Heart left ventricle (tissue), 16 donors: ENCODE measurements at places on chromosomes 6 and 20. TPM values are rescaled to one million over a fixed set of nuclear protein-coding genes. Genes with fewer than 3 reads are reported as not detected.

DNA sequence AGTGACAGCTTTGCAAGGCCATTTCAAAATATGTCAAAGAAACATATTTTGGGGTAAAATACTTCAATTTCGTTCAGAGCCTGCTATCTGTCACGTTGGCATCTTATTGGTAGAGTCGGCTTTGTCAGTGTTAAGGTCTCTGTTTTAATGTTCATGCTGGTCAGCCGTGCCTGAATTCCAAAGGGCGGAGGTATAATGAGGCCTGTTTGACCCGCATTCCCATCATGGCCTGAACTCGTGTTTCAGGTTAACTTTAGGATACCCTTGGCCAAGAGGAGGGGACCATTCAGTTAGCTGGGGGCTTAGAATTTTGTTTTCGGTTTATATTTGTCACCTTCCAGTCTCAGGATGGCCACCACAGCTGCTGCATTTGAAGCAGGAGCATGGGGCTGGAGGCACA lies 236.4 kb downstream of the NFATC2 start:
- no peak for DNase-seq

GRCh38 chr6:73739096-73739495 lies 43.1 kb downstream of the CD109 start:
- DNase-seq, result no peak

Gene KIAA1755
- total RNA-seq, result 6.7 TPM

Gene HSPA12B
- total RNA-seq, result 13.3 TPM

DNA sequence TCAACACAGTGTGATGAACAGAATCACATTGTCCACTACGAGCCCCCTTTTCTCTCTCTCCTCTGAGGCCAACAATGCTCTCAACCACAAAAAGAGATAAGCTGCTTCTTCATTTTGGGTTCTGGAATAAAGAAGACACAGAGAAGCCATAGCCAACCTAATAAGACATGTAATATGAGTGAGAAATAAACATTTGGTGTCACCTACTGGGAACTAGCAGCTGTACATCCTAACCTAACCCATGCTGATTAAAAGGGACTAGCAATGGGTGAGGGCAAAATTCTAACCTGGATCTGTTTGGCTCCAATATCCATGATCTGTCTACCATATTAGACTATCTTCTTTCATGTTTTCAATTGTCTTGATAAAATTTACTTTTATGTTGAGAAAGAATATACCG lies 369.1 kb upstream of the MARCKS start:
- DNase-seq, result no peak

Gene C6orf15
- total RNA-seq, result not detected

DNA sequence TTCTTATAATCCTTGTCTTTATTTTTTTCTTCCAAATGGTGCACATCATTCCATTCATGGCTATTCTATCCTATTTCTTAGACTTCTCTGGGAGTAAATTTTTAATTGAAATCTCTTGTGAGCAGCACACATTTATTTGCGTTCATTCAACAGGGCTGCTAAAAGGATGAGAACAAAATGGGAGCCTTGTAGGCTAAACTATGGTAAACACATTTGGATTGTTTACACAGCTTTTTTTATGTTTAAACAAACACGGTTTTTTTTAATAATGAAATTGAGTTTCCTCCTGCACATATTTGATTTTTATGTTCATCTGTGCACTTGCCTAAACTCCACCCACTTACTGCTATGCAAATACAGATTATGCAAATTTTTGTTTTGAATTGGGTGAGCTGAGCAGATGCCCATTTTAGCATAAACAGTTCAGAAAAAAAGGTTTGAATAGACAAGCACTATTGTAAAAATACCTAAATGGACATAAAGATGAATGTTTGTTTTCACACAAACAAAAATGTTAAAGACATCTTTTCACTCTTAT lies 92.0 kb downstream of the OLIG3 start:
- DNase-seq, result no peak

GRCh38 chr6:146833157-146833556 lies 234.4 kb downstream of the ADGB start:
- DNase-seq, result no peak

DNA sequence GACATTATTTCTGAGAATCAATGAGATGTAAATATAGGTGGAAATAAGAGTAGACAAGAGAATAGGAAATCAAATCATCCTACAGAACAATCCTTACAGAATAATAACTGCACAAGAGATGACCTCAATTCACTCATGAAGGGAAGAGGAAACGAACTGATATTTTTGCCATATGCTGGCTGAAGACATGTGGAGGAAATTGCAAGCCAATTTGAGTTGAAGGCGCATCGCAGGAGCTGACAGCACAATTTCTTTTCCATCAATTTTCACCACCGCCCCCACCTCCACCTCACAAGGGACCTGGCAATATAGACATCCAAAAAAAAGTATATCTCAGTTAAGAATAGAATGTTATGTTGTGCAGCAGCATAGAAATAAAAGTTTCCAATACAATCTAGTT lies 20.3 kb downstream of the CITED2 start:
- no peak for DNase-seq
